ENCODE measurements at places on chromosomes 3 and 15.

DNA sequence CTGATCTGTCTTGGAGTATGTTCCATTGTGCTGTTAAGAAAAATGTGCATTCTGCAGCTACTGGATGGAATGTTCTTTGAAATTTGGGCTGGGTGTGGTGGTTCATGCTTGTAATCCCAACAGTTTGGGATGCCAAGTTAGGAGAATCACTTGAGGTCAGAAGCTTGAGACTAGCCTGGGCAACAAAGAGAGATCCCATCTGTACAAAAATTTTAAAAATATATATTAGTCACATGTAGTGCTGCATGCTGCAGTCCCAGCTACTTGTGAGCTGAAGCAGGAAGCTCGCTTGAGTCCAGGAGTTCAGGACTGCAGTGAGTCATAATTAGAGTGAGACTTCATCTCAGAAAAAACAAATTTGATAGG lies 62.8 kb upstream of the PLSCR4 start:
- no peak for DNase-seq

GRCh38 chr15:29822684-29823459 lies 604 bp upstream of the TJP1 start:
- no peak for DNase-seq

DNA sequence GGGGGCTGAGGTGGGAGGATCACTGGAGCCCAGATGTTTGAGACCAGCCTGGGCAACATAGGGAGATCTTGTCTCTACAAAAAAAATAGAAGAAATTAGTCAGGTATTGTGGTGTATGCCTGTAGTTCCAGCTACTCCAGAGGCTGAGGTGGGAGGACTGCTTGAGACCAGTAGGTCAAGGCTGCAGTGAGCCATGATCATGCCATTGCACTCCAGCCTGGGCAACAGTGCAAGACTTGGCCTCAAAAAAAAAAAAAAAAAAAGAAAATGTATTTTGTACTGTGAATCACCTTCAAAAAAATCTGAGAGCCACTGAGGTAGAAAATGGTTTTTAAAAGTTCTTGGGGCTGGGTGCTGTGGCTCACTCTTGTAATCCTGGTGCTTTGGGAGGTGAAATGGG lies 4.6 kb downstream of the SNX4 start:
- no peak for DNase-seq

DNA sequence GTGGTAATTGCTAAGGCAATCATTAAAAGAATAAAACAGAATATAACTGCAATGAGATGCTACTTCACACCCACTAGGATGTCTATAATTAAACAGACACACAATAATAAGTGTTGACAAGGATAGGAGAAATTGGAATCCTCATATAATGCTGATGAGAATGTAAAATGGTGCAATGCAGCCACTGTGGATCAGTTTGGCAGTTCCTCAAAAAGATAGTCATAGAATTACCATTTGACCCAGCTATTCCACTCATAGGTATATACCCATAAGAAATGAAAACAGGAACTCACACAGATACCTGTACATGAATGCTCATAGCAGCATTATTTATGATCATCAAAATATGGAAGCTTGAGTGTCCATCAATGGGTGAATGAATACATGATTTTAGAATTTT lies 9.6 kb upstream of the RNF111 start:
- DNase-seq = no peak

DNA sequence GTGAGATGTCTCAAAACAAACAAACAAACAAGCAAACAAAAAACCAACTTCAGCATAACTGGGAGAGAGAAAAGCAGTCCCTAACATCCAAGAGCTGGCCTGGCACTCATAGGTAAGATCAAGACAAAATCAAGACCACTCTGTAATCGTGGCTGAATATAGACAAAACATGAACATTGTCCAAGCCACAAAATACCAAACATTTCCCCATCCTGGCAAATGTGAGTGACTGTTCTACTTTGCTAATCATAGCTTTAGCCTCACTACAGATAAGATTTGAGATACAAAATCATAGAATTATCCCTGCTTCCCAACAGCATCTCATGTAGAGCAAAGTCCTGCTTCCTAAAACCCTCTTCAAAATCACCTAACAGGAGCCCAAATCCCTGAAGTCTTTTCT lies 116.7 kb upstream of the PRTG start:
- no peak for DNase-seq

- DNase-seq = no peak
These were observed 107.8 kb upstream of the VEPH1 start for GRCh38 chr3:157610876-157611535.

DNA sequence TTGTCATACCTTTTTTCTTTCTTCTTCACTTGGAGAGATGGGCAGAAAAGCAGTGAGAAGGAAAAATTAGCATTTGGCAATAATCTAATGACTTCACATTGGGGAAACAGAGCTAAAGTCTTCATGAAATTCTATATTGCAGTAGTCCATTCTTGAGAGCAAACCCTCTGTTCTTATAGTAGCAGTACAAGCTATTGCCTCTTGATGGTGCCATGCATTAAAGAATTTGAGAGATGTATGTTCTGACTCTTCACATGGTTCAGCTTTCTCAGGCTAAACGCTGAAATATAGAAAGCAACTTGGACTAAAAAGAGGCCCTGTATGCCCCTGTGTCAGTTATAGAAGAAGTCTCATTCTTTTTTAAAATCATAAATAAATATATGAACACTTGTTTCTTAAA lies 36.0 kb downstream of the PHLDB2 start:
- peak; percentile 79 for DNase-seq

- DNase-seq = no peak
These were observed 10.6 kb upstream of the SFMBT1 start for GRCh38 chr3:53056442-53056841.

DNA sequence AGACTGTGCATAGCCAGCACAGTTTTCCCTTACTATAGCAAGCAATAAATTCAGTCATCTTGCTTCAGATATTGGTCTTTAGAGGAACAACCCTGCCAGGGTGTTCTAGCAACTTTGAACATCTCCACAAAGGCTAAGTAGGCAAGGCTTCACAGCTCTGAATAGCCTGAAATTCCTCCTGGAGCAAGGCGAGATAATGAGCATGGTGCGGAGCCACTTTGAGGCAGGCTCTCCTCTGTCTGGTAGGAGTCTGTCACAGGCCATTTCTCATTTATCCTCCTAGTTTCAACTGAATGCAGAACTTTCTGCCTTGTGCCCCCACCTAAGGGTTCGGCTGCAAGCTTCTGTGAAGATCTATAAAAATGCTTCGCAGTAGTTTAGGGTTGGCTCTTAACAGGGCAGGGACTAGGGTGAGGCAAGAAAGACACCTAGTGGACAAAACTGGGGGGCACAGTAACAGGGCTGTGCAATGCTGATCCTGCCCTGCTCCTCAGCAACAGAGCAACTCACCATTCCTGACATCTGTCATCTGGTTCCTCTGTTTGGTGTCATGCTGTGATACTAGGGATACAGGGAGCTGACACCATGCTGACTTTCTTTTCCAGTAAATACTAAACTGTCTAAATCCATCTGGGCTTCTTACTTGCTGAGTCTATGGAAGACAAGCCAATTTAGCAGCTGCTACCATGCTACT lies 16.6 kb upstream of the EHHADH start:
- DNase-seq = peak; percentile 57
